ENCODE measurements at places on chromosomes 12 and 14.
A peak's percentile ranks its signal among the peaks of the same experiment; 100 is the strongest.

- DNase-seq = no peak
These were observed 431.9 kb downstream of the BCL11B start for GRCh38 chr14:98840091-98840490.

DNA sequence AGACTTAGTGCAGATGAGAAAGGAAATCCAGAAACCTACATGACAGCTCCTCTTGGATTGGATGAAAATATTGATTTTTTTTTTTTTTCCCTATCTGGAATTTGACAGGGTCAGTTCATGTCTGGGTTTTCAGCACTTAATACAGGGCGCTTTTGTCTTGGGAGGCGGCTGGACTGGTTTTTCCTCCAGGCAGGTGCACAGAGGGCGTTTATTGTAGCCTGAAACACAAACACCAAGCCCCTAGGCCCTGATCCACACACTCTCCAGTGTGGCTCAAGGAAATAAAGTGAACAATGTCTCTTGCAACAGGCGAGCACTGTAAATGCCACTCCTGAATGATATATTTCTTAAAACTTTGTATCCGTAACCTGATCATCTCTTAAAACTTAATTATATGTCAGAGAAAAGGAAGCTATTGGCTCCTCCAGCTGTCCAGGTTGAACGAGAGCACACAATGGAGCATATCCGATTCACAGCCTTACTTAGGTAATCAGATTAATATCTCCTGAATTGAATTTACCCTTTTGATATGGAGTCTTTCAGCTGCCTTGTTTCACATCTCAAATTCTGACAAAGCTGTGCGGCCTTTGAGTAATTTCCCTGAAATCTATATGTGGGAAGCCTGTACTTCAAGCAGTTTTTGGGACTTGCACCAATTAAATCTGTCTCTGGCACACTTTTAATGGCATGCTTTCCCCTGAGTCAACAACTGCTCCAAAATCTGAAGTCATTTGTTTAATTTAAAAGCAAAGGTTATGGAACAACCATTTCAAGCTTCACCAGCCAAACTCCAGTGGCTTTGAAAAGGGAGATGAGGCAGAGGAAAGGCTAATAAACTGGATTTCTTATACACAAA, 485.7 kb downstream of the ZFP36L1 start:
- no peak for DNase-seq

DNA sequence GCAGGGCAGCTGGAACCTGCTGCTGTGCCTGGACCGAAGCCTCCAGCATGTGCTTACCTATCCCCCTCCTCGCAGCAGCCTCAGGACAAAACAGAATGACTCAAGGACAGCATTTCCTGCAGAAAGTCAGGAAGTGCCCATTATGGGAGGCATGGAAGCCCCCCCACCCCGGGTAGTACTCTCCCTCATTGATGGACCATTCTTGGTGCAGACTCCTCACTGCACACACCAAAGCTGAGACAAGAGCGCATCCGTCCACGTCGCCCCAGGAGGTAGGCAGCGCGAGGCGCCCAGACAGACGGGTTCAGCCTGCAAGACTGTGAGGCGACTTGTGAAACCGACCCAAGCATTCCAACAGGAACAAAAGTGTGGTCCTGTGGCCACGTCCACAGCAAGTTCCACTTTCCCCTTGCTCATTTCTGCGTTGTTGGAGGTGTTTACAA, 243.9 kb upstream of the ATXN7L3B start:
- DNase-seq = no peak

DNA sequence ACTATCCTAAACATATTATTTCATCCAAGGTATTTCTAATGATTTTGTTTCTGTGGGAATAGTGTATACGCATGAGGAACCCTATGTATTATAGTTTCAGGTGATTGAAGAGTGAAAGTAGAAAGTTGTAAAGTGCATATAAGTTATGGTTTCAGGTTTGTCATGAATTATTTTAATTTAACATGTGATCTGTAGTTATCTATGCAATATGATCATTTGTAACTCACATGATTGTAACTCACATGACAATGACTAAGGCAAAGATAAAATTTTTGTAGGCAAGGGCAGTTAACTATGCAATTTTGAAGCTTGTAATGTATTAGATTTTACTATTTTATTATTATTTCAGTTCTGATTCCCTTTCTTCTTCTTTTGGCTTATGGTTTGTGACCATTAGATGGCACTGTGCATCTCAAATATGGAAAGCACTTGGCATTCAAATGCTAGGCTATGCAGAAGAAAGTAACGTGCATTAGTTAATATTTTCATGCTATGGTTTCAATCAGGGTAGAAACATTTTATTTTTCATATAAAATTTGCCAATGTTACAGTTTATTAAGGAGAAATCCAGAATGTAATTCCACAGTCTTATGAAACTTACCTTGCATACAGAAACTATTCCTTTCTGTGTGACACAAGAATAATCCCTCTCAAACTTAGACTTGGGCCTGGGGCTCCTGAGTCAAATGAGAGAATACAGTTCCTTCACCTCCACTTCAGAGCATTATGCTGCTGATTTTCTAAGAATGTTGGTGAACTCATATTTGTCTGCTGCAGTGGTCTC, 15.8 kb upstream of the TMEM30B start:
- DNase-seq = no peak

- peak; percentile 11 for DNase-seq
These were observed 11.0 kb downstream of the KRT7 start for GRCh38 chr12:52243856-52244614.

DNA sequence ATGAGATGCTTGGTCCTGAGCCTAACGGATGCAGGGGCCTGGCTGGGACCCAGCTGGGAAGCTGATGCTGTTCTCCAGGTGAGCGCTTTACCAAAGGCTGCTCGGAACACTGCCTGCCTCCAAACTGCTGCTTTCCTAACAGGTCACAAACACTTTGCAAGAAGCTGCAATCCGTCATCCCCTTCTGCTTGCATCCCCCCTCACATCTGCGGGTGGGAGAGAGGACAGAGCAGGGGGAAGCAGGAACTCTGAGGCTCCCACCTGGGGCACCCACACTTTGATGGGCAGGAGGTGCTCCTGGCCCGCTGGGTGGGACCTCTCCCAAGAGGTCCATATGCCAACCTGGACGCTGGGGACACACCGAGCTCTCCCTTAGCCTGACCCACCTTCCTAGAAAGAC, 24.9 kb upstream of the PPP2R5C start:
- no peak for DNase-seq

Measured in activated naive CD4-positive, alpha-beta T cell (primary cell).